ENCODE measurements at places on chromosomes 1 and 21. TPM values are rescaled to one million over a fixed set of nuclear protein-coding genes. Genes with fewer than 3 reads are reported as not detected.

DNA sequence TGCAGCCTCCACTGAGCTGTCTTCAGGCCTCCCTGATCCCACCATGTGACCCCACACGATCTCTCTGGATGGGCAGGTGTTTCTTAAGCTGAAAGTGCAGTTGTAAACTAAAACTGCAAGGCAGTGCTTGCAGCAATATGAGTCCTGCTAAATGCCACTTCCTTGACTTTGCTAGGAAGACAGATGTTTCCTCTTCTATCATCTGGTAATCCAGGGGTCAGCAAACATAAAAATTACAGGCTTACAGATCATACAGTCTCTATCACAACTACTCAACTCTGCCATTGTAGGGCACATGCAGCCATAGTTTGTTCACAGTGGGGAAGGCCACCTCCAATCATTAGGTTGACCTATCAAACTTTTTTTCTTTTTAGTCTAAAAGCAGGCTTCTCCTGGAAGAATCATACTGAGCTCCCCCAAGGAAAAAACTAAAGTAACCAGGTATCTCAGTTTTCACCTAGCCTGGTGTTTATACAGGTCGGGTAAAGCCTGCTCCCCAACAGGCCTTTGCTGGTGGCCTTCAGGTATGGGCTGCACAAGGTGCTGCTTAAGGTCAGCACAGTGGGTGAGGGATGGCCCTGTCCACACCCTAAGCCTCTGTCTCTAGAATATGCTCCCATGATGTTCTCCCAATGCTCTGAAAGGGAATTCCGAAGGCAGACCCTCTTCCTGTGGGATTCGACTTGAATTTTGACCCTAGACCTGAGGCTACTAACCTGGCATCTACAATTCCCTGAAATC is 10.8 kb downstream of the ABCA4 start:
- no peak overlapping the region for H3K4me3 ChIP-seq
- no peaks in the 10 kb centered on the region for H3K27me3 ChIP-seq
- DNase-seq, result no peak
- H3K36me3 ChIP-seq, result no peaks in the 10 kb centered on the region

Gene CFHR1
- total RNA-seq, result 0.81 TPM

- no peaks in the 10 kb centered on the region for H3K27me3 ChIP-seq
- H3K27ac ChIP-seq, result no peak overlapping the region
- H3K36me3 ChIP-seq, result no peaks in the 10 kb centered on the region
- DNase-seq, result peak; percentile 59
Measured at GRCh38 chr1:26405281-26405915, 5.2 kb upstream of the LIN28A start.

Gene ATAD3C
- total RNA-seq, result 4.2 TPM

Gene ST6GALNAC5
- total RNA-seq, result 0.24 TPM

- DNase-seq, result no peak
- no peak overlapping the region for H3K27ac ChIP-seq
- no peaks in the 10 kb centered on the region for H3K27me3 ChIP-seq
- peaks cover 37% of the 10 kb centered on the region for H3K36me3 ChIP-seq
Measured at GRCh38 chr1:155773221-155773620, 83.8 kb downstream of the GON4L start.

DNA sequence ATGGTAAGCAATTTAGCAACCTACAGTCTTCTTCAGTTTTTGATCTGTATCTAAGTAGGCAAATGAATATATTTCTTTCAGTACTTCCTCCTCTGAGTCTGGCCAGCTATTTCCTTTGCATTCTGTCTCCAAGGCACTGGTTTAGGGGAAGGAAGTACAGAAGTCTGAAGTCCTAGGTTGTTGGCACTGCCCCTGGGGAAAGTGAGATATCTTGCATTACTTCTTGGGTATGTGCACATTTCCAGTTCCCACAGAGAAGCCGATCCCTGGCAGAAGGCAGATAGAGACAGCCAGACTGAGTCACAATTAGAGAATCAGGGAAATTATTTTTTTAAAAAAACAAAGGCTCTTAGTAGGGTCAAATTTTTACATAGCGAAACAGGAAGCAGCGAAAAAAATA is 98.8 kb downstream of the RASAL2 start:
- peaks cover 8% of the 10 kb centered on the region for H3K4me1 ChIP-seq
- peak overlapping the region; percentile 67 for H3K27ac ChIP-seq
- H3K4me3 ChIP-seq, result no peak overlapping the region
- H3K36me3 ChIP-seq, result no peaks in the 10 kb centered on the region

DNA sequence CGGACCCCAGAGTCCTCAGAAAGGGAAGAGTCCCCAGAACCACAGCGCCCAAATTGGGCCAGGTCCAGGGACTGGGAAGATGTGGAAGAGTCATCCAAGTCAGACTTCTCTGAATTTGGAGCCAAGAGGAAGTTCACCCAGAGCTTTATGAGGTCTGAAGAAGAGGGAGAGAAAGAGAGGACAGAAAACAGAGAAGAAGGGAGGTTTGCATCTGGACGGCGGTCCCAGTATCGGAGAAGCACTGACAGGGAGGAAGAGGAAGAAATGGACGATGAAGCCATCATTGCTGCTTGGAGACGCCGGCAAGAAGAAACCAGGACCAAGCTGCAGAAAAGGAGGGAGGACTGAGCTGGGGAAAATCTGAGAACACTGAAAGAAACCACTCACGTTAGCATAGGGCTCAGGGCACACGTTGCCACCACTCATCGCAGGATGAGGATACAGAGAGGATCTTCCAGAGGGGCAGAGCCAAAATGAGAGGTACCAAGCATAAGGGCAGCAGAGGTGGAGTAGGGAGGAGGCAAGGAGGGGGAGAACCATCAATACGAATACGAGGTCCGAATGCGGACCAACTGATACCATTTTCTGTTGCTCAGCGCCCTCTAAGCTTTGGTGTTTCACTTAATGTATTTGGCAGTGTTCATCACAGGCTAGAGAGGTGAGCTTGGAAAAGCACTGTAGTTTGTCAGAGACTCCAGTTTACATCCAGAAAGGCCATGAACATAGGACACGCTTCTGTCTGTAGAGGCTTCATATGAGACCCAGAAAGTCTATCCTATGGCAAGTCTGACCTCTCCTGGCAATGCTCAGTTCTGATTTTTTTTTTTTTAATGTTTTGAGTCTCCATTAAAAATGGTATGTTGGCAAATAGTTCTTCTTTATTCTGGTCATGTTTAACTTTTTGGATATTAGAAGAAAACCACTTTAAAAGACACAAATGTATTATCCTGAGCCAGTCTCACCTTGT is 34.7 kb downstream of the STYXL2 start:
- no peak for DNase-seq
- no peaks in the 10 kb centered on the region for H3K4me1 ChIP-seq
- H3K27ac ChIP-seq, result no peak overlapping the region
- no peak overlapping the region for H3K4me3 ChIP-seq

Gene PADI2
- 14.0 TPM for total RNA-seq

Gene FGR
- total RNA-seq, result not detected

DNA sequence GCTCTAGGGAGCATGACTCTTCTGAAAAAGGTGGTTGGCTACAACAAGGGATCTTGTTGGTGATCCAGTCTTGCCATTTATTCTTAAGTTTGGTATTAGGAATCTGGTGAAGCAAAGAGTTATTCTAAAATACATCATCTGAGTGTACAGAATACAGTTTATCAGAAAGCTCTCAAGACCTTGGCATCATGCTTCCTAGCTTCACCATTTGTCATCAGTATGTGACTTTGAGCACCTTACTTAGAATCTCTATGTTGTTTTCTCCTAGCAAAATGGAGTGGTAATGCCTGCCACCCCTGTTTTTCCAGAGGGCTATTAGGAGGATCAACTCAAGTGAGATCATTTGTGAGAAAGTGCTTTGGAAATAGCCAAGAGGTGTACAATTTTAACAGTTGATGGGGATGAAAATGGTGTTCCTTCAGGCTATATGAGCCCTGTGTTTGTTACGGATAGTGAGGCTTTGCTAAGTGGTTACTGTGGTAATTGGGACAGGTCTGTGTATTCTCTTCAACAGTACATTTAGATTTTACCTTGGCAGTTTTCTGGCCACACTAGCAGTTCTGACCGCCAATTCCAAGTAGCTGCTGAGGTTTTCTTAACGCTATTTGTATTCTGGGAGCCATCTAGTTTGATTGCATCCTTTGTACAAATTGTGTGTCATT is 120.5 kb downstream of the DISP1 start:
- H3K27ac ChIP-seq, result no peak overlapping the region
- H3K4me3 ChIP-seq, result no peak overlapping the region
- DNase-seq, result no peak

Gene MNDA
- not detected for total RNA-seq

Gene TACSTD2
- 489 TPM for total RNA-seq

GRCh38 chr1:14987829-14988603 is 165.5 kb upstream of the TMEM51 start:
- H3K36me3 ChIP-seq, result no peaks in the 10 kb centered on the region
- H3K27me3 ChIP-seq, result no peaks in the 10 kb centered on the region
- DNase-seq, result no peak

All from PC-9 (cell line).